Astrocyte of the cerebellum (primary cell): ENCODE measurements at places on chromosomes 4 and X.

DNA sequence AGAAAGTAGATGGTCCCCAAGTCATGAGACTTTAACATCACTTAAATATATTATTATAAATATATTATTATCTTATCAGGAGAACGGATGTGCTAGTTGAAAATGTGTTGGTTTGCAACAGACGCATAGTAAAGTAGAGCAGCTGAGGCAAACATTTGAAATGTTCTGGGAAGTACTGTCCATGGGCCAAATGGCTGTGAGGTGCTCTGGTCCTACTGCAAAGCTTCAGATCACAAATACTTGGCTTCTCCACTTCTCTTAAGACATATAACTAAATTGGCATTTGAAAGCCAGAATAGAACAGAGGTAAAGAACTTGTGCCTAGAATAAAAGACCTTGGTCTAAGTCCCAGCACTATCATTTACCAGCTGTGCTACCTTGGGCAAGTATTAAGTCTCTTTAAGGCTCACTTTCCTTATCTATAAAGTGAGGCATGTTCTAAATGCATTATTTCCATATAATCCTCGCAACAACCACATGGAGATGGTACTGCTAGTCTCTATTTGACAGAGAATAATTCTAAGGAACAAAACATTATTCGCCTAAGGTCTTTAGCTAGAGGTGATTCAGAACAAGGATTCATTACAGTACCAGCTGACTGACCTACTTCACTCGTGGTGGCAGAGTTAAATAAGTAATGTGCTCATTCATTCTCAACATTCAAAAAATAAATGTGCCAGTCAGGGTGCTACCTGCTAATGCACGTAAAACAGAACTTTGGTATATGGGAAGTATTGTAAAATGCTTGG lies 297.1 kb downstream of the PPP3CA start:
- no peak for DNase-seq

GRCh38 chr4:37946503-37947179 lies 13.6 kb upstream of the PTTG2 start:
- no peak for DNase-seq

- DNase-seq: no peak
These were observed 20.0 kb upstream of the TMEM128 start for GRCh38 chr4:4267981-4268380.

GRCh38 chrX:111145878-111146277 lies 49.9 kb downstream of the PAK3 start:
- DNase-seq: no peak

GRCh38 chr4:162356181-162356580 lies 192.4 kb upstream of the FSTL5 start:
- DNase-seq: no peak

DNA sequence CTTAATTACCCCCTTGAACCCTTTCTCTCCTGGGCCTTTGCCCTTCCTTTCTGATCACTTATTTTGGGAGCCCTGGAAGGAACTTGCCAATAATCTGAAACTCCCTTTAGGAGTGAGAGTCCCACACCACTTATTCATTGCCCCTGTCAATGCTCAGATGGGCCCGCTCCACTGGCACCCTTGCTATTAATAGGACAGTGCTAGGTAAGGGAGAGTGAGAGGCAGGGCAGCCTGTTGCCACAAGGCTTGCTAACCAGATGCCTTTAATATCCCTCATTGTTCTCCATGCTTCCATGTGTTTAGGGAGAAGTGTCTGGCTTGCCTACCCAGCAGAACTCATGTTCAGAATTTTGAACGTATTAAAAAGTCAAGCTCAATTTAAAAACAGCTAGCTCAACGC lies 1.7 kb upstream of the NHS start:
- DNase-seq: no peak

- no peak for DNase-seq
These were observed 77.6 kb upstream of the MAP3K15 start for GRCh38 chrX:19592952-19593351.

DNA sequence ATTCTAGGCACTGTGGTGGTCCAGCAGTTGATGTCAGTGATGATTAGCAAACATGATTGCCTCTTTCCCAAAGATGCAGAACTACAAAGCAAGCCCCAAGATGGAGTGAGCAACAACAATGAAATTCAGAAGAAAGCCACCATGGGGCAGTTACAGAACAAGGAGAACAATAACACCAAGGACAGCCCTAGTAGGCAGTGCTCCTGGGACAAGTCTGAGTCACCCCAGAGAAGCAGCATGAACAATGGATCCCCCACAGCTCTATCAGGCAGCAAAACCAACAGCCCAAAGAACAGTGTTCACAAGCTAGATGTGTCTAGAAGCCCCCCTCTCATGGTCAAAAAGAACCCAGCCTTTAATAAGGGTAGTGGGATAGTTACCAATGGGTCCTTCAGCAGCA lies 365.3 kb downstream of the MAPK10 start:
- DNase-seq: no peak

DNA sequence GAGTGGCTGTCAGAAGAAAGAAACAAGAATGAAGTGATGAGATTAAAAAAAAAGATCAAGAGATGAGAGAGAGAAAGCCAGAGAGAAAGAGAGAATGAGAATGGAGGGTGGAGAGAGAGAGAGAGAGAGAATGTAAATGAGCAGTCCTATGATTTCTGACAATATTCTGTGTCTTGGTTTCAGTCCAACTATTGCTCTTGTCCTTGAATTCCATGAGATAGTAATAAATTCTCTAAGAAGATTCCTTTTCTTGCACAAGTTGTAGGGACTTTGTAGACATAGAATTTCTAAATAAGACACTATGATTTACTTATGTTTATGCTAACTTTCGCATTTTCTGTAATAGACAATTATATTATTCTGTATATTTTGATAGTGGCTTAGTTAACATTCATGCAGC lies 149.6 kb upstream of the CTSO start:
- DNase-seq: no peak

DNA sequence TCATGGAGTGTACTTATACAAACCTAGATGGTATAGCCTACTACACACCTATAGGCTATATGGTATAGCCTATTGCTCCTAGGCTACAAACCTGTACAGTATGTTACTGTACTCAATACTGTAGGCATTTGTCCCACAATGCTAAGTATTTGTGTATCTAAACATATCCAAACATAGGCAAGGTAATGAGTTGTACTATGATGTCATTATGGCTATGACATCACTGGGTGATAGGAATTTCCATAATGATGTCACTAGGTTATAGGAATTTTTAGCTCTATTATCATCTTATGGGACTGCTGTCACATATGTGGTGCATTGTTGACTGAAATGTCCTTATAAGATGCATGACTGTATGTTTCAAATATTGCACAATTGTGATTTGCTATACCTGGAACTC lies 5.5 kb upstream of the PAGE1 start:
- no peak for DNase-seq

- no peak for DNase-seq
These were observed 883.3 kb downstream of the TRIML1 start for GRCh38 chr4:189022440-189023035.

DNA sequence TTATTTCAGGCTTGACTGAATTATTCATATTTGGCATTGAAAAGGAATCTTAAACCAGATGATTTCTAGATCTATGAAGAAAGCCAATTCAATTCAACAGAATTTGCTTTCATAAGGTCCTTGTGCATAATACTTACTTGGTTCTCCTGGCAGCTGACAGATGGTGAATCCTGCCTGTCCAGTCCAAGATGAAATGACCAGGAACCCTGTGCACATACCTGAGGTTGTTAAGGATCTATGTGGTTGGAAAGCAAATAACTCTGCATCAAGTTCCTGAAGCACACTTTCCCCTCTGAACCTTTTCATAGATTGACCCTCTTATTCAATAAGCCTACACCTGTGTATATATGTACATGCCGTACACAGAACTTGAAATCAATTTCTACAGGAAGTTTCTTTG lies 562.7 kb downstream of the PPARGC1A start:
- DNase-seq: no peak

GRCh38 chr4:87732033-87732765 lies 67.2 kb upstream of the IBSP start:
- DNase-seq: no peak

- peak; percentile 32 for DNase-seq
These were observed 147.7 kb downstream of the CPEB2 start for GRCh38 chr4:15149839-15150592.

- no peak for DNase-seq
These were observed 114.2 kb downstream of the COMMD8 start for GRCh38 chr4:47349326-47349725.

DNA sequence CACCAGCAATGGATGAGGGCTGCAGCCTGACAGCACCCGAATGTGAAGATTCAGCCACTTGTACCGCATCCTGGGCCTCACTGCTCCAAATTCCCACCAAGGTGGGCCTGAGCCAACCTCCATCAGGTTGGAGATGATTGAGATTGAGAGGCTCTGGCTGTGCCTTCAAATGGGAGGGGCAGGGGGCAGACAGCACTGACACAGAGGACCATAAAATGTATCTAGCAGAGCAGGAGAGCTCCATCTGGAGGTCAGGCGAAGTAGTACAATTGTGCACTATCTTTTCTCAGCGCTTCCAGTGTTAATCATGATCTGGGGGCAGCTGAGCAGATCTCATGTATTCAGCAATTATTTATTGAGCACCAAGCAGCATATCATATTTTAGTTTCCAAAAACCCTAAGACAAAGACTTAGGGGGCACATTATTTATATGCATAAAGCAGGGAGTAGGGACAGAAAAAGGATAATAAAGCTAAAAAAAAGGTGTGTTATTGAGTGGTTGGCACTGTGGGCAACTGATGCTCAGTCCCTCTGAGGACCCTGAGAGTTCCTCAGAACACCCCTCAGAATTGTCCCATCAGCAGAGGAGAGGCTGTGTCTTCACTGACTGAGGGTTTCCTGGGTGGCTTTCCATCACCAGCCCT lies 31.6 kb upstream of the C1QTNF7 start:
- DNase-seq: peak; percentile 16

- no peak for DNase-seq
These were observed 86.5 kb downstream of the MAGED4 start for GRCh38 chrX:52271206-52271605.

DNA sequence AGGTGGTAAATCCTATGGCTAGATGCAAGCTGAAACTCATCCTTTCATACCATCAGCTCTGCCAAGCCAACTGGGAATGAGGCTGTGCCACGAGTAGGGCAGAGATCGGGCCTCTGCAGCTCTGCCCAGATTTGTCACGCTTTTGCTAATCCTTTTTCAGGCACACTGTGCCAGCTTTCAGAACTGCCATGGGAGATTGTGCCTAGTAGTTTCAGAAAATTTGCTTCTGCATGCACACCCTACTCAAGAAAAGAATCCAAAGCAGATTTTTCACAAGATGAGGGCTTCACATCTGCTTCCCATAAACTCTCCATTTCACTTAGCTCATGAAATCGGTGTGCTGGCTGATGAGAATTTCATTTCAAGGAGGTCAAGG lies 3.3 kb upstream of the ADH7 start:
- DNase-seq: no peak

- DNase-seq: no peak
These were observed 2.5 kb upstream of the CITED1 start for GRCh38 chrX:72308209-72308565.

DNA sequence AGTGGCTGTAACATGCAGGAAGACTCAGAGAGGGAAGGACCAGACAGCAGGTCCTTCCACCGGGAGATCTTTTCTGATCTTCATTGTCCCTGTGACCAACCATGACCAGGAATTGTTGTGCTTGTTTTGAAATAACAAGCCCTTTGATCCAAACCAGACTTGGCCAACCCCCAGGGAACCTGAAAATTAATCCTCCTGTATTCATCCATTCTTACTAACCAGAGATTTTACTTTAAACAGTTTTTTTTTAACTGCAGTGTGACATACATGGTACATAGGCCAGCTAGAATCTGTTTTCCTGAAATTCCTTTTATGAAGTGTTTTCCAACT lies 4.0 kb downstream of the WFS1 start:
- DNase-seq: no peak

- DNase-seq: peak; percentile 75
These were observed 275.1 kb downstream of the GPM6A start for GRCh38 chr4:175536852-175537453.

DNA sequence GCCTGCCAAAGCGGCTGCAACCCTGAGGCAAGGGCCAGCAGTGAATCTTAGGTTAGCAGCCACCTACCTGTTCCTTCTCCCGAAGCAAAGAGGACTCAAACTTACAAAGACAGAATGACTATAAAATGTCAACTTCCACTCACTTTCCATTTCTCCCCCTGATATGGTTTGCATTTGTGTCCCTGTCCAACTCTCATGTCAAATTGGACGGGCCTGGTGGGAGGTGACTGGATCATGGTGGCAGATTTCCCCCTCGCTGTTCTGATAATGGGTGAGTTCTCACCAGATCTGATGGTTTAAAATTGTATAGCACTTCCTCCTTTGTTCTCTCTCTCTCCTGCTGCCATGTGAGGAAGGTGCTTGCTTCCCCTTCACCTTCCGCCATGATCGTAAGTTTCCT lies 35.3 kb upstream of the TMEM154 start:
- DNase-seq: no peak

DNA sequence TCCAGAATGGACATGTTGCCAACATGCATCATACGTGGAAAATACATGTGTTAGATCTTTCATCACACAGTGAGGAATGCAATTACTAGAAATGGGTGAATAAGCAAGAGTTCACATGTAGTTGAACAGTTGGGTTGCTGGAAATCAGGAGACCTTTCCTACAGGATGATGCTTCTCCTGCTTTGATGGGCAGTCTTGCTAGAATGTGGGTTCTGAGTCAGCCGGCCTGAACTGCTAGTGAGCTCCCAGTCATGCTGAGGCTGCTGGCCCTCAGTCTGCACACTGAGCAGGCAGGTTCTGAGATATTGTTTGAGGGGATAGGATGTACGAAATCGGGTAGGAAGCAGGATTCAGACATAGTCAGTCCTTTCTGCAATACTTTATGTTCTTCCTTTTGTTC lies 20.2 kb downstream of the MSL3 start:
- DNase-seq: no peak

GRCh38 chr4:93947286-93947685 lies 118.7 kb downstream of the ATOH1 start:
- no peak for DNase-seq

DNA sequence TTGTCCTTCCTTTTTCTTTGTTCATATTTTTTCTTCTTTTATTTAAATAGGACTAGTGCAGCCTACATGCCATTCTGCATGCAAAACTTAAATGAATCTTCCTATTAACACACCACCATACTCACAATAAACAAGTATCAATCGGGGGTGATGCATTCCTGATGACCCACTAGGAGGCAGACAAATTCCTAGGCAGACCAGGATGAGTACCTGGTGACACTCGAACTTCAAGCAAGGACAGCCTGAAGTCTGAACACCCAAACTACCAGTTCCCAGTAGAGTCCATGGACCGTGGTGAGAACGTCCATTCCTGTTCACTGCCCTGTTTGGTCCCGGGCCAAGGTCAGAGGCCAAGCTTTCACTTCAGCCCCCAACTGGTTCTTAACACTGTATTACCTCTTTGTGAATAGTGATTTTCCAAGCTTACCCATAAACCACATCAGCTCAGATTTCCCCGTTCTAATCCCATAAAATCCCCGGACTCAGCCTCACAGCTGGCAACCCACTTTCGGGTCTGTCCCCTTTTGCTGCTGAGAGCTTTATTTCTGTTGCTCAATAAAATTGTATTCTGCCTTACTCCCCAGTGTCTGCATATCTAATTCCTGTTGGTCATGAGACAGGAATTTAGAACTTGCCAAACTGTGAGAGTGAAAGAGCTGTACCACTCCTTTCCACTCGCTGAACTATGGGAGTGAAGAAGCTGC lies 1286.6 kb downstream of the FSTL5 start:
- DNase-seq: no peak

GRCh38 chr4:21991050-21991449 lies 42.5 kb upstream of the KCNIP4 start:
- peak; percentile 2 for DNase-seq

GRCh38 chr4:177322881-177323280 lies 13.2 kb downstream of the NEIL3 start:
- no peak for DNase-seq

GRCh38 chrX:6695717-6696116 lies 160.8 kb upstream of the VCX3A start:
- DNase-seq: no peak
